ENCODE measurements at places on chromosomes 12 and 14.

GRCh38 chr12:62758216-62758615 lies 176.7 kb downstream of the PPM1H start:
- DNase-seq, result peak; percentile 62

GRCh38 chr12:111408116-111408440 lies 2.4 kb downstream of the SH2B3 start:
- DNase-seq, result no peak

DNA sequence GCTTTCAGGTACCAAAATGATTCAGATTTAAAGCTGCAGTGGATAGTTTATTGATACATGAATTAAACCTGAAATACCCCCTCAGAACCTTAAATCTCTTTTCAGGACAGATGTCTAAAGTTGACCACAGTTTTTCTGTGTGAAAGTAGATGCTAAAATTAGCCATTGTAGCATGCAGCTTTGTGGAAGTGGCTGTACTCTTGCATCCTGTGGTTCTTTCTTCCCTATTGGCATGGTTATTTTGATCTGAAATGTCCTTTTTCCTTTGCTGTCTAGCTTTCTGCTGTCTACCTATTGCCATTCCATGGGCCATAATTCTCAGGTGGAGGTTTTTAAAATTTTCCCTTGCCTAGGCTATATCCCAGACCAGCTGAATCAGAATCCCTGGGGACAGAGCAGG lies 455.6 kb downstream of the ZFP36L1 start:
- no peak for DNase-seq

DNA sequence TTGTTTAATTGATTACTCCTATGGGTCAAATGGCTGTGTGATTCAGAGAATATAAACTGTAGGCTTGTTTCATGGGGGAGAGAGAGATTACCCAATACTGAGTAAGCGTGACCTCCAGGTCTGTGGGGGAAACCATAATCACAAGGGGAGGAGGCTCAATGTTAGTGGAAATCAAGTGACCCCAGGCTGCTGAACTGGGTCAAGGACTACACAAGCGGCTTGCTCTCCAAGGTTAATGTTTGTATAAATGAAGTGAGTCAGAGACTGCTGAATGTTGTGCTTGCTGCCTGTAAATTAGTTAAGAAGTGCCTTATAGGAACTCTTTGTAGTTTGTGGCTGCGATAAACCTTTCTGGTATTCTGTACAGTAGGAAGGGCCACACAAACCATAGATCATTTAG lies 479.7 kb downstream of the AACS start:
- DNase-seq, result no peak

DNA sequence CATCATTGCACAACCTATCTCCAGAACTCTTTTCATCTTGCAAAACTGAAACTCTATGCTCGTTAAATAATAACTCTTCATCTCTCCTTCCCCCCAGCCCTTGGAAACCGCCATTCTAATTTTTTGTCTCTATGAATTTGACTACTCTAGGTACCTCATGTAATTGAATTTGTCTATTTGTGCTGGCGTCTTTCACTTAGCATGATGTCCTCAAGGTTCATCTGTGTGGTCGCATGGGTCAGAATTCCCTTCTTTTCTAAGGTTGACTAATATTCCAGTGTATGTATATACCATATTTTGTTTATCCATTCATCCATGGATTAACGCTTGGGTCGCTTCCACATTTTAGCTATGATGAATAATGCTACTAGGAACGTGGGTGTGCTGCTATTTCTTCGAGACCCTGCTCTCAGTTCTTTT lies 80.1 kb downstream of the PLXNC1 start:
- no peak for DNase-seq

- no peak for DNase-seq
Measured at GRCh38 chr12:25677232-25677937, 124.3 kb upstream of the LMNTD1 start.

DNA sequence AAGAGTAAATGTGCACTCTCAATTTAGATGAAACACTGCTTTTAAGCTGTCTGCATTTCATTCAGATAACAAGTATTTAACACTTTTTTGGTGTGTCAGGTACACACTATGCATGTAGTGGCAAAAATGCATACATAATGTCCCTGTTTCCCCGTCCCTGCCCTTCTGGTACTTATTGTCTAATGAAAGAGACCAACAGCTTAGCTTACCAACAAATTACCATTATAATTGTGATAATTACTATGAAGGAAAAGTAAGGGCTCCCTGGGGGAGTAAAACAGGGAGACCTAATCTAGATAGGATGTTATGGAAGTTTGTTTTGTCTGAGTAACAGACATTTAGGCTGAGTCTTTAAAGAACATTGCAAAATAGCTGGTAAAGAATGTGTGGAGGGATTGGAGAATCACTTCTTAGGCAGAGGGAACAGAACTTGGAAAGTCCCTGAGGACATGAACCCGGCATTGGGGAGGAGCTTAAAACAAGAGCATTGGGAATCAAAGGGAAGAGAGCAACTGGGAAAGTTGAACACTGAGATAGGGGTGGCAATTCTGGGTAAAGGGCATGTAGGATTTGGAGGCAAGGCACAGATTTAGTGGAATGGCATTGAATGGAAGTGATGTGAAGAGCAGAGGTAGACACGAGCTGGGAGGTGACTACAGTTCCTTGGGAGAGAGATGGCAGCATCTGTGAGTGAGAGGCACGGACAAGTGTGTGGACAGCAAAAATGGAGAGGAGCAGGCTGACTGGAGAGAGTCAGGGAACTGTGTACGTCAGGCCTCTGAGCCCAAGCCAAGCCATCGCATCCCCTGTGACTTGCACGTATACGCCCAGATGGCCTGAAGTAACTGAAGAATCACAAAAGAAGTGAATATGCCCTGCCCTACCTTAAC lies 181.6 kb downstream of the GRIP1 start:
- DNase-seq, result peak; percentile 14

DNA sequence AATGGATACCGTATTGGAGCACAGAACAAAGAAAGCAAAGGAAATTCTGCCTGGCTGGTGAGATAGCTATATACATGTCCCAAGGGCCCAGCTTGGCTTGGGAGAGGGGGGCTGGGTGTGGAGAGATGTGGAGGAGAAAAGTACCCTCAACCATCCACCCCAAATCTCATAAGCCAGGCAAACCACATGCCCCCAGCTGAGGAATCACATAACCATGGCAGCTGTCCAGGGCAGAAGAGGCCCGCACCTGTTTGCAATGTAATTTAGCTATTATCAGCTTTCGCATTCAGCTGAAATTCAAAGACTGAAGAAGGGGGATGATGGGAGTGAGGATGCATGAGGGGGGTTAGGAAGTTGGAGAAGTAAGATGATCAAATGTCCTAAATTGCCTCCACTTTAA lies 196.1 kb downstream of the TBX5 start:
- DNase-seq, result no peak

Data from fibroblast of skin of abdomen (primary cell).